ENCODE measurements at places on chromosomes 5 and 9. TPM values are rescaled to one million over a fixed set of nuclear protein-coding genes. Genes with fewer than 3 reads are reported as not detected.

HTR4 gene
- not detected for total RNA-seq

GMCL2 gene
- total RNA-seq, result not detected

CARD9 gene
- total RNA-seq, result 0.79 TPM

RNF183 gene
- not detected for total RNA-seq

DMRTA1 gene
- 0.47 TPM for total RNA-seq

SPATA31D4 gene
- not detected for total RNA-seq

PCDHAC1 gene
- total RNA-seq, result under 0.01 TPM

FAM221B gene
- total RNA-seq, result not detected

FOXD4L4 gene
- 0.32 TPM for total RNA-seq

SPATA31A3 gene
- not detected for total RNA-seq

LRRC70 gene
- 0.79 TPM for total RNA-seq

FBP1 gene
- not detected for total RNA-seq

SLC46A2 gene
- not detected for total RNA-seq

FOXD4 gene
- total RNA-seq, result 0.16 TPM

LYSMD3 gene
- total RNA-seq, result 11.6 TPM

COL23A1 gene
- under 0.01 TPM for total RNA-seq

MACIR gene
- total RNA-seq, result 5.8 TPM

FUT7 gene
- not detected for total RNA-seq

CDH6 gene
- total RNA-seq, result 62.3 TPM

PITX1 gene
- total RNA-seq, result 4.1 TPM

APBA1 gene
- total RNA-seq, result 5.7 TPM

ZDHHC12 gene
- 28.7 TPM for total RNA-seq

GABRA6 gene
- total RNA-seq, result not detected

OR2Y1 gene
- not detected for total RNA-seq

SPARC gene
- total RNA-seq, result 832 TPM

SPINK4 gene
- not detected for total RNA-seq

GPSM1 gene
- total RNA-seq, result 79.5 TPM

CSF1R gene
- under 0.01 TPM for total RNA-seq

SOX30 gene
- total RNA-seq, result not detected

SLC34A1 gene
- total RNA-seq, result not detected
